NCI-H1436 treated with DMSO at 0.1 percent for 48 hours (cell line): ENCODE measurements at places on chromosomes 4 and X.
A peak's percentile ranks its signal among the peaks of the same experiment; 100 is the strongest.

- DNase-seq = no peak
Observed at GRCh38 chrX:106957856-106958255, 37.7 kb downstream of the CLDN2 start.

- DNase-seq = no peak
Observed at GRCh38 chrX:16869393-16870094, 618 bp downstream of the RBBP7 start.

- no peak for DNase-seq
Observed at GRCh38 chr4:183012879-183013729, 86.0 kb upstream of the WWC2 start.

DNA sequence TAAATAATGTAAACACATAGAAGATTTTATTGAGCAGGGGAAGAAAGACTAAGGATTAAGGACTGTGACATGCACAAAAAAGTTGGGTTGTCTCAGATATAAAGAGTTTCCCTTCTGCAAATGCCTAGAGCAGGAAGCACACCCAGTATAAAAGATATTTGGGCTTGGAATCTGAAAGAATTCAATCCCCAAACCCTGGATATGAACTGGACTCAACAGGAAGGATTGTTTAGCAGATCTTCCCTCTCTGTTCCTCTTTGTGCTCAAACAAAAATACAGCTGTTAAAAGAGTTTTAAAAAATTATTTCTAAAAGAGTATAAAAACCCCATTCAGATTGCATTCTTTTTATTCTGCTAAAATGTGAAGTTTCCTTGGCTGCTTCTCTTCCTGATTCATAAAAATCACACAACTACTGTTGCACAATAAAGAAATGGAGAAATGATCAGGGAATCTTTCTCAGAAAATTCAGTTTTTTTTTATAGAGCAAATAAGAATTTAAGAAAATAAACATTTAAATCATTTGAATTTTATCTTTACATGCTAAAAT lies 71.4 kb downstream of the PDLIM5 start:
- no peak for DNase-seq

GRCh38 chr4:174023641-174024040 lies 259.8 kb downstream of the FBXO8 start:
- DNase-seq = no peak

GRCh38 chrX:45769761-45770582 lies 569.3 kb upstream of the DIPK2B start:
- no peak for DNase-seq

GRCh38 chr4:2591189-2591588 lies 54.7 kb downstream of the FAM193A start:
- DNase-seq = no peak

DNA sequence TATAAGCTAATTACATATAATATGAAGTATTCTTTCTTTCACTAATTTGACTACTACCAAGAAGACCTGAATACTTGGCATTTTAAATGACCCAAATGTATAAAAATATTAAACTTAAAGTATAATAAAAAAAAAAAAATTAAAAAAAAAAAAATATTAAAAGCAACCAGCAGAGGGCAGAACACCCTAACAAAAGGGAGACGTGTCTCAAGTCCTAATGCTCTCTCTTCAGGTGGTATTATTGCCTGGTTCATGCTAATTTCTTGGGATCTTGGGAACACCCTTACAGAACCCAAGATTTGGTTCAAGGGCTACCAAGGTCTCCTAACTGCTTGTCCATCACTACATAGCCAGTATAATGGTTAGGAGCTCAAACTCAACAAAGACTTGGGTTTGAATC lies 754.8 kb downstream of the RAB28 start:
- DNase-seq = no peak

DNA sequence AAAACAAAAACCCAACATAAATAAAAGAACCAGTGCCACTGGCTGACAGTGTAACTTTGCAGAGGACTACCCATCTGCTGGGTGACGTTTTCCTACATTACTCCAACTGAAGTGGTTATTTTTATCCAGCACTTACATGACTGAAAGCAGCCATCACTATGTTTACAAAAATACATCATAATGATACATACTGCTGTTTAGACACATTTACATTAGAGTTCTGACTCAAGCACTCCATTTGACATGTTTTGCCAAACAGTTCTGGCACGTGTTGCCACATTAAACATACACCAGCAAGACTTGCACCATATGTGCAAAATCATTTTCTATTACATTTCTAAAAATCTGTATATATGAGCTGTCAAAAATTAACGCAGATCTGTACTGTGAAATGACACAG lies 39.6 kb downstream of the BEND4 start:
- DNase-seq = no peak

- DNase-seq = peak; percentile 55
Observed at GRCh38 chrX:69232945-69233344, 67.7 kb upstream of the PJA1 start.

- no peak for DNase-seq
Observed at GRCh38 chrX:153857348-153857903, 27.1 kb upstream of the PDZD4 start.

GRCh38 chrX:44162964-44163475 lies 180.5 kb downstream of the EFHC2 start:
- no peak for DNase-seq

GRCh38 chr4:151887031-151887815 lies 126.4 kb upstream of the GATB start:
- no peak for DNase-seq

DNA sequence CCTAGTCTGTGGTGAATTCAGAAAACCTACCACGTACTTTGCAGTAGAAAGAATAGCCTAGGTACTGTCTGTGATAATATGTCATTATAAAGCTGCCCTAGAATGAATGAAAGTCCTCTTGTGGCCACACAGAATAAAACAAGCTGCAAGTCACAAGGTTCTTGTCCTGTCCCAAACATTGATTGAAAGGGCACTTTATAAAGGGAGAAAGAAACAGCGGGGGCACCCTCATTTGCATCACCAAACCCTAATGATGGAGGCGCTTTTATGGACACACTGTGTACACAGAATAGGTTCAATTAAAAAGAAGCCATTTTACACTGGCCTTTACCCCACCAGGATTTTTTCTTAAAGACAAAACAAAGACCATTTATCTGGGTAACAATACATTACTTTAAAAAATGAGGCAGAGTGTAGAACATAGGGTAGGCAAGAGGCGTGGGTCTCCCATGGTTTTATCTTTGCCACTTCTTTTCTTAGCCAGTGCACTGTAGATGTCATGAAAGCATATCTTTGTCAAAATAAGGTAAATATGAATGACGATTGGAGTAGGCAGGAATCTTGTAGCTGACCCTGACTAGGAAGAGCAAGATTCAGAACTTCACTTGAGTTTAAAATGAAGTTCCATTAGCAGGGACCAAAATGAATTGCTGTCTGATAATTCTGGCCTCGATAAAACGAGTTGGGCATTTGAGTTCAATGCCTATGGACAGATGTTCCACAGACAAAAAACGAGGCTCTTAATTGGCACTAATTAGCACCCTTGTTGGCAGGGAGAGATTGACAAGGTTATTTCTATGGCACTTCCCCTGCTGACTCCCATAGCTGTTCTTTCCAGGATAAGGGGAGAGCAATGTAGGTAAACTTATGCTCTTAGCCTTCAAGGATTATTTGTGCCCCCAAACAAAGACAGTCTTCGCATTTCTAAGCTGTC lies 365.1 kb downstream of the AFF2 start:
- DNase-seq = no peak

GRCh38 chr4:107818301-107818910 lies 6.3 kb upstream of the SGMS2 start:
- no peak for DNase-seq

GRCh38 chr4:55087009-55087912 lies 38.1 kb downstream of the KDR start:
- no peak for DNase-seq

DNA sequence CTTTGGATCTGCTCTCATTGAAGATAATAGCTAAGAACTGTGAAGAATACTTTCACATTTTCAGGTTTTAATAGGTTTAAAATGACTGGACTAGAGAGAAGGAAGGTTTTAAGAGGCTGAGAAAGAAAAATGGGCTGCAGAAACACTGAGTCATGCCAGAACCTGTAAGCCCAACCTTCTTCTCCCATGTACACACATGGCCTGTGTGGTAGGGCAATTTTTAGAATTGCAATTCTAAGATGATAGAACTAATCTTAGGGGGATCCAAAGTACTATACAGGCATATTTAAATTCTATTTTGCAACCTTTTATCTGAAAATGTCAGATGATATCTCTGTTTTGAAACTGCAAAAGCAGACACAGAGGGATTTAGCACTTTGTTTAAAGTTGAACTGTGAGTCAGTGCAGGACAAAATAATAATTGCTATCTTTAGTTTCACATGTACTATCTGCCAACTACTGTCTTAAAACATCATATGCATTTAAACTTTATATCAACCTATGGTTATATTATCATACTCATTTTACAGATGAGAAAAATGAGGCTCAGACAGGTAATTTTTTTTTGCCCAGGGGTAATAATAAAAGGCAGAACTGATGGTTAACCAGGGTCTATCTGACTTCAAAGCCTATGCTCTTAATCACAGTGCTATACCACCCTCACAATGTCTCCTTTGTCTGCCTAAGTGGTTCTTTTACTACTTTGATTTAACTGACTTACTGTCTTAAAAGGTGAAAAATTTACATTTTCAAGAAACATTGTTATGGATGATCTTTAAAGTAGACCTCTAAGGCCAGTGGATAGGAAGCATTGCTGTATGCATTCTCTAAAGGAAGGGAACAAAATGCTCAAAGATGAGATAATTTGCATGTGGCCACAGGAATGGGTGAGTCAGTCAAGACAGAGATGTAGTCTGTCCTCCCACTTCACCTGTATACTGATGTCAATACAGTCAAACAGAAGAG lies 4.3 kb downstream of the TMPRSS11E start:
- no peak for DNase-seq

DNA sequence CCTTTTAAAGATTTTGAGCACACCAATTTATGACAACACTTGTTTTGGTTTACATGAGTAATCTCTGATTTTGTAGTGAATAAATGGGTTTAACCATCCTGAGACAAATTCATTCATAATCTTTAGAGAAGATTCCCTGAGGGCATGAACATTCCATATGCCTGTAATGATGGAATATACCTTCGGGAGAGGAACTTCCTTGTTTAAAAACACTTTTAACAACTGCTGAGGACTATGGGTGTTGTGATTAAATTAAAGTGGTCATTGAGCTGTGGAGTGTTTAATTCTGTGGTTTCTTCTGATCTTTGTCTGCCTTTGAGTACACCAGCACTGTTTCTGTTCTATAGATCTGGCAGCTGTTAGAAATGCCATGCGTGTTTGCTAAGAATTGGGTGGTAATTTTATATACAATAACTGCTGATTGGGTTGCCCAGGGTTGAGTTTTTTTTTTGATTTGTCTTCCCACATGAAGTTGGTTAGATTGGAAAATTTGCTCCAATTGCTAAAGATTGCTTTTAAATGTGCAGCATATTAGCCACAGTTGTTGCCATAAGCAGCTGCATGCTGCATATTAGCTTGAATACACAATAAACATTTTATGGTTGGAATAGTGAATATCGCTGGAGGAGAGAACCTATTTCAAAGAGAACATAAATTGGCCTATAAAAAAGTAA lies 86.8 kb downstream of the DCLK2 start:
- DNase-seq = peak; percentile 92

DNA sequence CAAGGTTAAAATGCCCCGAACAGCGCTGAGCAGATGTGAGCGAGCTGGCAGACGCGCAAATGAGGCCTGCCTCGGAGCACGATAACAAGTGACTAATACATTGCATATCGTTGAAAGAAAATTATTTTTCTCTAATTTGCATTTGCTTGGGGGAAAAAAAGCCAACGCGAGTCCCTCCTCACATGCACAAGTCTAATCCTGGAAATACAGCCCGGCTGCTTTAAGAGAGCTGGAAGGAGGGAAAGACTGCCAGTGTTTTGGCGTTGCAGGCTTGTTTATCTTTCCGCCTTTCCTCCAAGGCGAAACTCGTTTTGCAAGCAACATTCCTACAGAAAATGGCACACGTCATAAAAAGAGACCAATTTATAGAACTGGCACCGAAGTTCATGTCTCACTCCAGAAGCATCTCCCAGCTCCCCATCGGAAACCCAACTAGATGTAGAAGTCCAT lies 12.6 kb downstream of the BCOR start:
- DNase-seq = no peak

GRCh38 chr4:575281-576141 lies 584 bp downstream of the TMEM271 start:
- DNase-seq = no peak

- DNase-seq = no peak
Observed at GRCh38 chr4:7160951-7161440, 31.3 kb upstream of the SORCS2 start.

- no peak for DNase-seq
Observed at GRCh38 chrX:48613502-48614160, 16.3 kb downstream of the WDR13 start.

- DNase-seq = no peak
Observed at GRCh38 chr4:1250527-1250812, 1.5 kb upstream of the CTBP1 start.

- DNase-seq = no peak
Observed at GRCh38 chrX:154486396-154487207, at the start of gene UBL4A. TSS of gene UBL4A (minus strand) at chrX:154486615. CDS start at chrX:154486584, 31 bp downstream.

GRCh38 chr4:109967798-109968520 lies 55.3 kb downstream of the EGF start:
- DNase-seq = no peak

DNA sequence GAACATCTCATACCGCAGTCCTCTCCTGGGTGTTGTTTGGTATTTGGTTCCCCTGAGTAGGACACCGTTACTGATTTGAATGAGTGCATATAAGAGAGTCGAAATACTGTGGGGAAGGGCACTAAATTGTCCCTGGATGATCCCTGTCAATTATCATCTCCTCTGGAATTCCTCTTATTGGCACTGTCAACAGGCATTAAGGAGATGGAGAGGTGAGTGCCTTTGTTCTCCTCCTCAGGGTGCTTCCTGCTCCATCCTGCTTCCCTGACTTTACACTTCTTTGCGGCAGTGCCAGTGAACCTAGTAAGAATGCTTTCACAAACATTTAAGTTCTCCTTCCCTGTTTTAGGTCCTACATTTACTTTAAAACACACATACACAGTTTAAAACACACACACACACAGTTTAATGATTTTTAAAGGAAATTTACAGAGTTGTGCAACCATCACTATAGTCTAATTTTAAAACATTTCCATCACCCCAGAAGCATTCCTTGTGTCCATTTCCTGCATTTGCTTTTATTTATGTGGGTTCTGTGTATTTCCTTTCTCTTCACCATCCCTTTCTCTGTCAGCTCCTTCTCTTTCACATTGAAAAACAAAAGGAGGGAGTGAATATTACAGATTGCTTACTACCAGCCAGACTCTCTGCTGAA lies 20.9 kb upstream of the ZRSR2 start:
- DNase-seq = no peak

DNA sequence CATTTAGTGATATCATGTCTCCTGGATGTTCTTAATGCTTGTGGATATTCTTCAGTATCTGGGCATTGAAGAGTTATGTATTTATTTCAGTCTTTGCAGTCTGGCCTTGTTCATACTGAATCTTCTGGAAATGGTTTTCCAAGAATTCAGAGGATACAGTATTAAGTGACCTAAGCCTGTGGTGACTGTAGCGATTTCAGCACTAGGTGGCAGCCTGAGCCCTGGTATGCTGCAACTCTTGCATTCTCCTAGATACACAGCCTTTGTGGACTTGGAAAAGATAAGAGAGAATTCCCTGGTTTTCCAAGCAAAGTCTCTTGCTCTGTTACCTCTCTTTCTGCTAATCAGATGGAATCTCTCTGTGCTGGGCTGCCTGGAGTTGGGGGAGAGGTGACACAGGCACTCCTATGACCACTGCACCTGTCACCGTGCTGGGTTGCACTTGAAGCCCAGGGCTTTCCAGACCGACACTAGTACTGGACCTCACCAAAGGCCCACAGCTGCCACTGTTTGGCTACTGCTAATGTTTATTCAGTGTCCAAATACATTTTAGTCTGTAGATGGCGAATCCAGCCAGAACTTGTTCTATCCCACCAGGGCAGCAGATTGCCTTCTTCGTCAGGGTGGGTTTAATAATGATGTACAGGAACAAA lies 19.3 kb upstream of the SPIN2A start:
- no peak for DNase-seq
